ENCODE measurements at places on chromosomes 7 and 10.

GRCh38 chr10:128074589-128074988 is 51.6 kb downstream of the MKI67 start:
- DNase-seq, result no peak

DNA sequence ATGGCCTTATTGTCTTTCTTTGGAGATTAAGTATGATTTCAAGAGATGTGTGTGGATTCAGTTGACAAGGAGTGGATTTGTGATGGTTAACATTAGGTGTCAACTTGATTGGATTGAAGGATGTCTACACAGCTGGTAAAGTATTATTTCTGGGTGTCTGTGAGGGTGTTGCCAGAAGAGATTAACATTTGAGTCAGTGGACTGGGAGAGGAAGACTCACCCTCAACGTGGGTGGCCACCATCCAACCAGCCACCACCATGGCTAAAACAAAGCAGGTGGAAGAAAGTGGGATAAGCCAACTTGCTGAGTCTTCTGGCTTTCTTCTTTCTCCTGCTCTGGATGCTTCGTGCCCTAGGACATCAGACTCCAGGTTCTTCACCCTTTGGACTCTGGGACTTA is 76.1 kb downstream of the GPR37 start:
- DNase-seq, result no peak

- DNase-seq, result no peak
Measured at GRCh38 chr10:31419394-31420063, 100.5 kb downstream of the ZEB1 start.

GRCh38 chr7:75900617-75901315 is 14.2 kb upstream of the POR start:
- no peak for DNase-seq

DNA sequence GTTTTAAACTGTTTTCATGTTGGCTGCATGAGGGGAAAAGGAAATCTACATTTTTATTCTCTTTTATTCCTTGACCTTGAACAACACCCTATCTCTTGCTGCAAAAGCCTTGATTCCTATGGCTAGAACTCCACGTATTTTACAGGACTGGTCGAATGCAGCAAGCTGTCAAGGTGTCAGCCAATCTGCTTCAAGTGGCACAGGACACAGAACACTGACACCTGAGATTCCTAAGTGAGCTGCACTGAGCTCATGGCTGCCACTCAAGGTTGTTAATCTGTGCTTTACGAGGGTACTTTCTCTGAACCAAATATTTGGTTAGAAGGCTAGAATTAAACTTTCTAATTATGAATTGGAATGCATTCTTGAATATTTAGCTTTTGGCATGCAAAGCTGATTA is 349.7 kb upstream of the COBL start:
- DNase-seq, result no peak

DNA sequence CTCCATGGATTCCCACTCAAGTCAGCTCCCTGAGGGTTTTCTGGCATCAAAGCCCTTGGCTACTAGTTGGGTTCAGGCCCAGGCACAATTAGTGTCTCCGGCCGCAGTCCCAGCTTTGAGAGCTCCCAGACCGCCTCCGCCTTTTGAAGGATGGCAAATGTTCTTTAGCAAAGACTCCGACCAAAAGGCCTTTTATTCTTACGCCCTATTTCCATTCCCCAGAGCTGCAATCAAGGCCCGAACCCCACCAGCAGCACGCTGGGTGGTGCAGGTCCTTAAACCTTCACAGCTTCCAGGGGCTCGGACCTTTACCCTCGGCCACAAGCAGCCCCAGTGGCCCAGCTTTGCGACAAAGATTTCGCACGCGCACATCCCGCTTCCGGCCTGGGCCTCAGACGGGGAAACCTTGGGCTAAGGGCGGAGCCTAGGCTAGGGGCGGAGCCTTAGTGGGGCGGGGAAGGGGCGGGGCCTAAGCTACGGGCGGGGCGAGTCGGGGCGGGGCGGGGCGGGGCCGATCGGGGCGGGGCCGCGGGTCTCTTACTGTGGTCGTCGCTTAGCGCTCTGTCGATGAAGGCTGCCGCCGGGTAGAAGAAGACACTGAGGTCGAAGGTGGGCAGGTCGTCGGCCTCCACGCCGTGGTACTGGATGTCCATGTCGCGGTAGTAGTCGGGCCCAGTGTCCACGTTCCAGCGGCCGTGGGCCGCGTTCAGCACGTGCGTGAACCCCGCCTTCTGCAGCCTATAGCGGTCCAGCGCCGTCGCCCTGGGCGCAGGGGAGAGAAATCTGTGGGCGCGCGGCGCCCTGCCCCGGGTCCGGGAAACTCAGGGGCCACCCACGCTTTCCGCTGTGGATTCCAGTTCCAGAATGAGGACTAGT is 68.0 kb upstream of the SAMD8 start:
- DNase-seq, result no peak

DNA sequence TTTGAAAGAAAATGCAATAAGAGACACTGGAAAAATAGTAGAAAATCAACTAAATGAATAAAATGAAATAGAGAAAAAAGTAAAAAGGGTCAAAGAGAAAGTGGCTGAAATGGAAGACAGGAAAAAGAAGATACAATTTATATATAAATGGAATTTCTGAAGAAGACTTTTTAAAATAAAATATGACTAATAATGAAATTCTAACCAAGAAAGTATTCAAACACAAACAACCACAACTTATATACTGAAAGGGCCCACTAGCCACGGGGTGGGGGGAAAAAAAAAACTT is 232.1 kb downstream of the IMMP2L start:
- no peak for DNase-seq

DNA sequence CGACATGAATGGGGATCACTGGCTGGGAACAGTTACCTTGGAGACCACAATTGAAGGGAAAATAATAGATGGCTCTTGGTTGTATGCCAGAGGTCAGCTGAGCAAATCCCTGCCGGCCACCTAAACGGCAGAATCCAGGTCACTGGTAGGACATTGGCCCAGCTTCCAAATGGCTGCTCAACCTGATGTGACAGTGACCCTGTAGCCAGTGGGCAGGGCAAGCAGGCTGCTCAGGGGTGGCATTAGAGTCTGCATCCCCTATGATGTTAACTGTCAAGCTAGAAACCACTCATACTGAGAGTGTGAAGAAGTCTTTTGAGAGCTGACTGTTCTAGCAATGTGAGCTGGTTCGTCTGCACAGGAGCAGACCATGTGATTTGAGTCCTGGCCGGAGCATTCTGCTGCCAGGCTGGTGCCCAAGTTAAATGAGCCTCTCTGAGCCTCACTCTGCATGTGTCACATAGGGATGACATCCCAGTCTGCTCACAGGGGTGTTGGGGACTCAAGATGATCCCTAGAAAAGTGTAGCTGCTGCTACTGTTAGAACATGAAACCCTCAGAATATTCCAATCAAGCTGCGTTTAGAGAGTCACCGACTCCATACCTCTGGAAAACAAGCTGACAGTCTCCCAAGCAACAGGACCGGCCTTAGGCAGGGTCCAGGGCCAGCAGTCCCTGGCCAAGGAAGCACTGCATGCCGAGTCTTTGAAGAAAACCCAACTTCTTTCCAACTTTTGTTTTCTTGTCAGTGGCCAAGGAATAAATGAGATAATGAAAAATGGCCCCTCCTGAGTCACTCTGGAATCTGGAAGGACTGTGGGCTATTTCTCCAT is 69.7 kb downstream of the VWA2 start:
- no peak for DNase-seq

- DNase-seq, result no peak
Measured at GRCh38 chr7:45146531-45147379, 10.8 kb upstream of the RAMP3 start.

GRCh38 chr10:85936161-85936560 is 430.4 kb downstream of the GRID1 start:
- DNase-seq, result no peak

DNA sequence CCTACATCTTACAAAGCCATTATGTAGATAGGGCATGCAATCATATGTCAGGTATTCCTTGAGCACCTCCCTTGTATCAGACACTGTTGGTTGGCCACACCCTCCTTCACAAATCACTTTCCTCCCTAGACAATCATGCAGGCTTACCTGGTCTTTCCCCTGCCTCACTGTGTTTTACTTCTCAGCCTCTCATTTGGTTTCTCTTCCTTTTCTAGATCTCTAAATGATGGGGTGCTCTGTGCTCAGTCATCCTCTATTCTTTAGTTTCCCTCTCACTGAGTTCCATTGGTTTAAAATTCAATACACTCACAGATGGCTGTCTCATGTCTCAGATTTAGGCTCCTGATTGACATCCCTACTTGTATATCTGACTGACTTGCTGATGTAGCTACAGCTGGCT is 31.4 kb downstream of the ANK3 start:
- DNase-seq, result no peak

DNA sequence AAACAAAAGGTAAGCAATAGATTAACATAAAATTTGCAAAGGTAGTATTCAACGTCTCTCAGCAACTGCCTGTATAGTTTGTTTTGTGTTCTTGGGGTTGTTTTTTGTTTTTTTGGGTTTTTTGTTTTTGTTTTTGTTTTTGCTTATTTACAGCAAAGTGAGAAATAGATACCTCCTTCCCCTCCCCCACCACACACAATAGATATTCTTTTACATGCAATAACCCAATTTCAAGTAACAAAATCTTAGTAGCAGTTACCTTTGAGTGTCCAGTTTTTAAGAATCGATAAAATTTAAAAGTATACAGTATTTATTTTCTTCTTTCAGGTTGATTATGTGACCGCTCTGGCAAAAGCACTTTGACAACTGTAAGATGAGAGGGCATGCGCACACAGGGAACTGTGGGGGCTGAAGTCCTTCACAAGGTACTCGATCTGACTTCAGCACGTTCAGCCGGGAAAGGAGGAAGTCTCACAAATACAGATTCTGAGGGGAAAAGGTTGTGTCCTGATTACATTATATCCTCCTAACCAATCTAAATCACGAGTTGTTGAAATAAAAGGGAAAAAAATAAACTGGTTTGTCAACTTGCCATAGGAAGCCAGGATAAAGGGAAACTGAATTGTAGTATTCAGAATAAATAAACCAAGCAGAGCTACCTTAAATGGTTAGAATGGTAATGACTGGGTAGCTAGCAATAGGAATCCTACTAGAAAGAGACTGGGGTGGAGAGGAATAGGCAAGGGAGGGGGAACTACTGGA is 47.8 kb downstream of the CPEB3 start:
- no peak for DNase-seq

GRCh38 chr7:69419934-69420333 is 178.3 kb upstream of the AUTS2 start:
- no peak for DNase-seq

GRCh38 chr7:100863406-100863950 is 3.7 kb upstream of the TRIP6 start:
- DNase-seq, result no peak

GRCh38 chr10:132735923-132736391 is 50.0 kb downstream of the NKX6-2 start:
- no peak for DNase-seq

- DNase-seq, result no peak
Measured at GRCh38 chr10:119252051-119252465, 44.7 kb downstream of the GRK5 start.

GRCh38 chr7:69967689-69968450 is 369.6 kb downstream of the AUTS2 start:
- DNase-seq, result no peak

DNA sequence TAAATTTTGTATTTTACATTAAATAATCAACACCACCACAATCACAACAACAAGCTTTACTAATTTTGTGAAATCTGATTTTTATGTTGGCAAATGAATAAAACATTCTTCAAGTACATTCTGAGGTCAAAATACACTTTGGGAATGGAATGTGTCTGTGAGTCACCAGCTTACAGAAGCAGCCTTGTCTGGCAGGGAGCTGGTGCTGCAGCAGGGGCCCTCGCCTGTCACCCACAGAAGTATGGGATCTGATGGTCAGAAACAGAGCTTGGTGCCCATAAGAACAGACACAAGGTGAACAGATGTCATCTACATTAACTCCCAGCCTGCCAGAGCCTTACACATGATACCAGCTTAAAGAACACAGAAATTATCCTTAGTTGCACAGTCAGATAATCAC is 496.9 kb downstream of the CCSER2 start:
- peak; percentile 2 for DNase-seq

DNA sequence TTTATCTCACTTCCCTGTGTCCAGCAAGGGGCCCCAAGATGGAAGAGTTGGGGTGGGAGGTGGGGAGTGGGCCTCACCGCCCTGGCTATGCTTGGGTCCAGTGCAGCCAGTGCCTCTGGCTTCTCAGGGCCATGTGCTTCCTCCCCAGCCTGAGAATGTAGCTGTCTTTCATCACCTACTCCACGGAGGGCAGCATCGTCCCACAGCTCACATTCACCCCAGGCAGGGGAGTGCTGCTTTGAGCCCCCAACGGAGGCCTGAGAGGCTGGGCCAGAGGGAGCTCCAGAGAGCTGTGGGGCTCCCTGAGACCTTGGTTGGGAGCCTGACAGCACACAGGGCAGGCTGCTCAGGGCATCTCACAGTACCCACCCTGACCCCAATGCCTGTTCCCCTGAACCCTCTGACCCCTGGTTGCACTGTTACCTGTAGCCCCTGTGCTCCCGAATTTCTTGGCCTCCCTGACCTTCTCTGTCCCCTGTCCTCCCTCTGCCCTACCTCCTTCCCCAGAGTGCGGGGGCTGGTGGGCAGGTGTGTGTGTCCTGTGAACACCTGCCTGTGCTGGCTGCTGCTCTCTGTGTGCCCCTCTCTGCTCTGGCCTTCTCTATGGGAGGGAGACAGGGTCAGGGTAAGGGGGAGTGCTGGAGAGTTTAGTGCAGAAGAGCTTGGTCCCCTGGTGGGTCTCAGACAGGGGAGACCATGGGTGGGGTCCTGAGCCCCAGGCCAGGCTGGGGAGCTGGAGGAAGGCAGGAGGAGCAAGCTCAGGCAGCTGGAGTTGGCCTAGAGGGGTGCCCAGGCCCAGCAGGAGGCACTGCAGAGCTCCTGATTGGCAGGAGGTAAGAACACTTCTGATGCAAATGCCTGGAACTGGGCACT is 19.6 kb upstream of the ZNF488 start:
- no peak for DNase-seq

- DNase-seq, result no peak
Measured at GRCh38 chr10:22156750-22157149, 61.1 kb downstream of the EBLN1 start.

GRCh38 chr10:71388583-71389310 is 8.0 kb upstream of the CDH23 start:
- DNase-seq, result no peak

DNA sequence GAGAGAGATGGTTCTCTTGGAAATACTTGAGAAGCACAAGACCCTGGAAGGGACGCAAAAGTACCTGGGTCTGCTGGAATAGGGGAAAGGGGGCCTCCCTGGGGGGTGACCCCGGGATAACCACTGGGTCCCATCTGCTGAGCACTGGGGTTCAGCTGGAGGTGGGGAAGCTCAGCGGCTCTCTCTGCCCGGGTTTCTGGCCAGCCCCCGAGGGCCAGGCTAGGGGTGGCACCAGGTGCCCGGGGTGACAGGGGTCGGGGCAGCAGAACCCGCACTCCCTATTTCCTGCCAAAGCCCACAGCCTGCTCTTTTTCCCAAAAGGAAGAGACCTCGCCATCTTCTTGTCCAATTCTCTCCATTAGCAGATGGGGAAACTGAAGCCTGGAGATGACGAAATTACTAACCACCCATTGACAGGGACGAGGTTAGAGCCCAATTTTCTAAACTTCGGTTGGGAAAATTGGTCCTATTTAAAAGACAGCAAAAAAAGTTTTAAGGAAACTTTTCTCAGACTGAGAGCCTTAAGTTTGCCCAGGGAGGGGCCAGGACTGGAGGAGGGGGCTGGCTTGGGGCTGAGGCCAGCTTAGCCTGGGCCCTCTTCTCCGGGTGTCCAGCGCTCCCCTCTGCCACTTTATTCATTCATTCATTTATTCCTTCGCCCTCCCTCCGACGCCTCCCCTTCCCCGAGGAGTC is 17.8 kb upstream of the GATA3 start:
- DNase-seq, result no peak

All from HFF-Myc (cell line).